NCI-H2081 (cell line): ENCODE measurements at places on chromosomes 7 and 10.
A peak's percentile ranks its signal among the peaks of the same experiment; 100 is the strongest.

- DNase-seq, result no peak
These were observed 42.2 kb upstream of the CAMK2B start for GRCh38 chr7:44367475-44368043.

DNA sequence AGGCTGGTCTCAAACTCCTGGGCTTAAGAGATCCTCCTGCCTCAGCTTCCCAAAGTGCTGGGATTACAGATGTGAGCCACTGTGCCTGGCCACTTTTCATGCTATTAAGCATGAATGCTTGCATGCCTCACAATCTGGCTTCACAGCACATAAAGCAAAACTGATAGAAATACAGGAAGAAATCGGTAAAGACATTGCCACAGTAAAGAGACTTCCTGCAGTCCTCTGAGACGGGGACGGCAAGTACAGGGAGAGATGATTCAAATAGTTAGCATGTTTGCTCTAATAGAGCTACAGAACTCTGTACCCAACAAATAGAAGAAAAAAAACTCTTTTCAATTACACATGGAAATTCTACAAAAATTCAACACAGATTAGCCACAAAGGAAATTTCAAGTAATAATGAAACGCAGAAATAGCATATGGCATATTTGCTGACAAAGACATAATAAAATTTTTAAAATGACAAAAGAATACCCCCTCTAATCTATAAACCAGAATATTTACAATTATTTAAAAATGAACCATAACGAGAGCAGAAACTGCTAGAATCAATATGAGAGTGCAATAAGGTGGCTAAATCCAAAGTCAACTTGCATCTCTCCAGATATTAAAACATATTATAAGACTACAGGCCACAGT is 32.3 kb downstream of the CARD11 start:
- DNase-seq, result no peak

GRCh38 chr7:158765020-158765419 is 60.4 kb upstream of the NCAPG2 start:
- DNase-seq, result no peak

DNA sequence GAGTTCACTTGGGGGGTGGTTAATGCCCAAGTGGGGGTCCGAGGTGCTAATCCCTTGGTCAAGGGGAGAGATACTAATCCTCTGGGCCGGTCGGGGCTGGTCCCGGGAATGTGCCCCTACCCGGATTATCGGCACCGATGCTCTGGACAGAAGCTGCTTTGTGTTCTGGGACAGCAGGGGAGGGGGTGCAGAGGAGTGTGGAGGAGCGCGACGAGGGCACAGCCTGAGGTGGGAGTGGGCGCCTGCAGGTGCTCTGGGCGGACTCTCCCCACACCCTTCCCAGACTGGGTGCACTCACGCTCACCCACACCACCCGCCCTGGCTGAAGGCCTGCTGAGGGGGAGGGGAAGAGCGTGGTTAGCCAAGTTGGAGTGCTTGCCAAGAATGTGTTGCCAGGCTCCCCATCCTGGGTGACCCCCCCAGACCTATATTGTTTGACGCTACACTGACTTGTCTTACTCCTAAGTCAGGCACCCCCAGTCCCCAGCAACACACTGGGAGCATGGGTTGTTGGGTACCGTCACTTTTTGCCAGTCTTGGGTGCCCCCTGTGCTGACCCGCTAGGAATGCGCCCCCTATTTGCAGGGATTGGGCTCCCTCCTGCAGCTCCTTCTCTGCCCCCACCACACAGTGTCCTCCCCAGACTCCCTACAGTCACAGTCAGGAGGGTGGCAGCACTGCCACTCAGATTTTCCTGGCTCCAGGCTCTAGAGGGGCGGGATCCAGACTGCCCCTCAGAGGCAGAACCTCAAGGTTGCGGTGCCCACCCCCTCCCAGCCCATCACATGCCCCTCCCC is 1.2 kb downstream of the SLC4A2 start:
- peak; percentile 19 for DNase-seq

GRCh38 chr10:9188022-9188810 is 1133.7 kb downstream of the GATA3 start:
- DNase-seq, result no peak

GRCh38 chr10:33365301-33365700 is 30.8 kb upstream of the NRP1 start:
- no peak for DNase-seq

DNA sequence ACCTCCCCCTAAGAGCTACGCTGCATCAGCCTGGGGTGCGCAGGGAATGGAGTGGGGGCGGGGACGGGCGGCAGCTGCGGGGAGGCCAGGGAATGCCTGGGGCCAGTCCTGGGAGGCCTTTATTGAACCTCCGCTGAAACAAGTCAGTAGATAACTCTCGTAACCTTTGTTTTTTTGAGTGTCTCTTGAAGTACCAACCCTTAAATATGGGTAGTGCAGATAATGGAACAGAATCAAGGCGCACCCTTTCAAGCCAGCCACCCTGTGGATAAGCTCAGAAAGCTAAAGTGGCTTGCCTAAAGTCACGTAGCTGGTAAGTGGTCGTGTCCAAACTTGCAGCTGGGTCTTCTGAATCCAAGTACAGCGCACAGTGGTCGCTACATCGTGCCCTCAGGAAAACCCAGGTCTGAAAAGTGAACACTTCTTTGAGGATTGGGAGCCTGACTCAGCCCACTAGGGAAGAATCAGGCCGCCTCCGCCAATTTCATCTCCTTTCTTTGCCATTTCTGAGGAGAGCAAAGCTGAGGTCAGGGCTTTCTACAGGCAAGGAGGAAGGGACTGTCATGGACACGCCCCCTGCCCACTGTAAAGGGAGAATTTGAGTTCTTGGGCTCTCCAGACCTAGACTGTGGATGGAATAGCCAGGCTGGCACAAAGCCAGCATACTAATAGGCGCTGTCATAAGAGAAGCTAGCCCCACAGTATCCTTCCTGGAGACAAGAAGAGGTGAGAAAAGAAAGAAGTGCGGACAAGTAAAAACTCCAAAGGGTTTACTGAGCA is 3.2 kb upstream of the EGR2 start:
- DNase-seq, result no peak

DNA sequence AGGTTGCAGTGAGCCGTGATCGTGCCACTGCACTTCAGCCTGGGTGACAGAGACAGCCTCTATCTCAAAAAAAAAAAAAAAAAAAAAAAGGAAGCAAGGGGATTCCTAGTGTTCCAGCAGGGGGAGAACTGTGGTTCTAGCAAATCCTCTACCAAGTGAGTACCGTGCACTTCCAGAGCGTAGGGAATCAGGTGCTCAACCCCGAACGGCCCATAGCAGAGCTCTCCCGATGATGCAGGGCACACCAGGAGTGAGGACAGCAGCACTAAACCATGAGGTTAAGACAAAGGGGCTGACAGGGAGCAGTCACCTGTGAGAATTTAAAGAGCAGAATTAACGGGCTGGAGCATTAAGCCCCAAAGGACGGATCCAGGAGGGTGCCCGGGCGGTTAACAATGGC is 173.6 kb downstream of the PTPRN2 start:
- DNase-seq, result peak; percentile 57

DNA sequence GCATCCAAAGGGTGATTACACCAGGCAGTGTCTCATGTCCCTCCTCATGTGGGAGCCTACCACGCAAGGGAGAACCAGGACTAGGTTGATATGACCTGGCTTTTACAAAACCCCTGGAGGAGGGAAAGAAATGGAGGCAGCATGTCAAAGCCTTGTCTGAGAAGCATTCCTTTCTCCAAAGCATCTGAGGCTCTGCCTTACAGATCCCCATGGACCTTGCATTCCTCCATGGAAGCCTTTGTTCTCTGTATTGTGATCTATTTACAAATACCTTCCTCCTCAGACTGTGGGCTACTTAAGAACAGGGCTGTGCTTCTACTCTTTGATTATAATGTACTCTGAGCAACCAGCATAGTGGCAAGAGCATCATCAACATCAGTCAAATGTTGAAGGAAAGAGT is 197.0 kb downstream of the PLXNA4 start:
- DNase-seq, result no peak

DNA sequence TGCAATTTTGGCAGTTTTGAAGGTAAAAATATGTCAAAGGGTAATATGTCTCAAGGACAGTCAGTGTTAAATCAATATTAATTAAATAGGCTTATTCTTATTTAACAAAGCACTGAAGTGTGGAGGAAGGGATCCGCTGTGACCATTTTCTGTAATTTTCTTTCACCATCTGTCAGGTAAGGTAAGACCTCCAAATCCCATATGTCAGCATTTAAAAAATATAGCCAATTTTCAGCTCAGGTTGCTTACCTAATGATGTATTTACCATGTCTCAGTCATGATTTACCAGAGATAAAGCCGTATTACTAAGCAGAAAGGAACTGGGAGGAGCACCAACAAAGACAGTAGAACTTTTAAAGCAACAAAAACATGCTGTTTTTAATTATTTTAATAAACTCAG is 683.9 kb downstream of the CCSER2 start:
- no peak for DNase-seq

GRCh38 chr10:73877533-73878160 is 3.3 kb upstream of the CAMK2G start:
- DNase-seq, result no peak

DNA sequence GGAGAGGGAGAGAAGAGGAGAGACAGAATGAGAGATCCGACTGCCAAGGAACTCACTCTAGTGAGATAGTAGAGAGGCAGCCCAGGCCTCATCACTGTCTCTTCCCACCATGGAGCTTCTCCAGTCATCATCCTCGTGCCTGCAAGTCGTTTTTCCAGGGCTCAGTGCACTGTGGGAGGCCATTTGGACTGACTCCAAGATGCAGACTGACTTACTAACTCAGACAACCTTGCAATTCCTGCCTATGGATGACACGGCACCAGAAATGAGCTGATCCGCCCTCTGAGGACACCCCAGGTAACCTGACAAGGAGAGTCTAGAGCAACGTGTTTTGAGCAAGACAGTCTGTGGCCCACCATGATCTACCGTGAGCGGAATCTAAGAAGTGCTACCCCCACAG is 154.9 kb downstream of the GLI3 start:
- DNase-seq, result no peak

- DNase-seq, result no peak
These were observed 239.6 kb downstream of the DNAJB6 start for GRCh38 chr7:157576415-157576814.

DNA sequence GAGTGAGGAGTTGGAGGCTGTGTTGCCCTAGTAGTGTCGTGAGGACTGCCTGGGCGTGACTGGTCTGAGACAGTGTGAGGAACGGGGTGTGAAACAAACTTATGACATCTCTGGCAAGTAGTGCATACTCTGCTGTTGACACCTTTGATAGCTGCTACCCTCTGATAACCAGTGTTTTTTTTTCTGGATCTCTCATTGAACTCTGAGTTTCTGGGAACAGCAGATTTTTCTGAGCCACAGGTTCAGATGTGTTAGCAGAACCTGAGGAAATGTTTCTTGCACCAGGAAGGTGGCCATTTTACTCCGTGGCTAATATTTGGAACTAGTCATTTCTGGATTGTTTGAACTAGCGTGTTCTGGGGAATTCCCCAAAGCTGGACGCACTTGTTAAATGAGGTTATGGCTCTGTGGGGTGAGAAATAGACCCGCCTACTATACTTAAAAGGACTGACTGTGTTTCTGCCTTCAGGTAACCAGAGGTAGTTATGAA is 52.9 kb downstream of the AUTS2 start:
- DNase-seq, result no peak

DNA sequence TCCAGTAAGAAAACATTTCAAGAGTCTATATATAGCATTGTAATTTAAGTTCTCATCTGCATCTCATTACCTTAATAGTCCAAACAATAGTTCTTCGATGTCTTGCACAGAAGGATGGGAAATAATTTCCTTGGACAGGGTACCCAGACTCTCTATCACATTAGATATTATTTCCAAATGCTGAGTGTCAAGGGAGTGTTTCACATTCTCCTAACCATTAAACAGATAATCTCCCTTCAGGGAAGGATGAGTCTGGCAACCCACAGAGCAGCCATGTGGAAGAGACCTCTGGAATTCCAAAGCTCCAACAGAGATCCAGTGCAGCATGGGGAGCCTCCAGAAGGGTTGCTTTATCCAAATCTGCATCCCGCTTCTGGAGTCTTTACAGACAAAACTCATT is 89.6 kb downstream of the FZD1 start:
- no peak for DNase-seq

- no peak for DNase-seq
These were observed 85.0 kb downstream of the TMEM106B start for GRCh38 chr7:12296051-12296570.
